ENCODE measurements at places on chromosomes 2 and 18. TPM values are rescaled to one million over a fixed set of nuclear protein-coding genes. Genes with fewer than 3 reads are reported as not detected.

PAX3 gene
- not detected for total RNA-seq

UNC80 gene
- total RNA-seq = 4.0 TPM

SLC23A3 gene
- total RNA-seq = 8.2 TPM

LCT gene
- not detected for total RNA-seq

DNA sequence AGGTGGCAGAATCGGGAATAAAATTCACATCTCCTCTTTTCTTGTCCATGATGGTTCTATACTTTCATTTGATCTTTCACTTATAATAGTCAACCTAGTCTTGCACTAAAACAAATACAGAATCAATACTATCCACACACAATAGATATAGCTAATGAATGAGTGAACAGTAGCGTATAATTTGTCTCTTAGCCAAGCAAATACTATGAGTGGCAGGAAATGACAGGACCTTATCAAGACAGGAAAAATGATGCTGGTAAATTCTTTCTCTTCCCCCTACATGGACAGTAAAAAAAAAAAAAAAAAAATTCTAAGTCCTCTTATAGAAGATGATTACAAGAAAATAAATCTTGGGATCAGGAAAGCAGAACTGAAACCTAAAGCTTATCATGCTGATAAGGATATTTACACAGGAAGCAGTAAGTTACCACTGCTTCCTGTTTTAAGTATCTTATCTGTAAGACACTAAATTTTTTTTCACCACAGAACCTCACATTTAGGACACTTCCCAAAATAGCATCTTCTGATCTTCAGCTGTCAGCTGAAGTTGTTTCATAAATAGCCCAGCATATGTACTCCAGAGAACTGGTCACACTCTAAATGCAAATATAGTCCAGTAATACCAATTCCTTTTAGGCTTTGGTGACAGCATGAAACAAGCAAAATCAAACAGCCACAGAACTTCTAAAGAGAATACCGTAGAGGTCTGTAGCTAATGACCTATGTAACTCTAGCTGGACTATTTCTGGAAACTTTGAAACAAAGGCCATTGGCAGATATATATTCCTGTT lies 27.0 kb downstream of the IRS1 start:
- DNase-seq = no peak

DNA sequence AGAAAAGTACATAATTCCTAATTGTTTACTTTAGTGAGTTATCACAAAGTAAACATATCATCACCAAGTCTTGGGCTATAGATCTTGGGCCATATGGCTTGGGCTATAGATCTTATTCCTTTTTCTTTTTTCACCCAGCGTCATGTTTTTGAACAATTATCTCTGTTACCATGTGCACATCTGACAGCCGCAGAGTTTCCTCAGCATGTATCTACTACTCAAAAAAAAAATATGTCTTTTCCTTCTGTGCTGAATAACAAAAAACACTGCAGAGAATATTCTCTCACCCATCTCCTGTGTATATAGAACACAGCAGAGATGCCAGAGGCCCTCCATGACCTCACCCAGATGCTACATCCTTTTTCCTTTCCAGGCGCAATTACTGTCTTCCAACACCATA lies 76.2 kb upstream of the MYO3B start:
- no peak for DNase-seq

DNA sequence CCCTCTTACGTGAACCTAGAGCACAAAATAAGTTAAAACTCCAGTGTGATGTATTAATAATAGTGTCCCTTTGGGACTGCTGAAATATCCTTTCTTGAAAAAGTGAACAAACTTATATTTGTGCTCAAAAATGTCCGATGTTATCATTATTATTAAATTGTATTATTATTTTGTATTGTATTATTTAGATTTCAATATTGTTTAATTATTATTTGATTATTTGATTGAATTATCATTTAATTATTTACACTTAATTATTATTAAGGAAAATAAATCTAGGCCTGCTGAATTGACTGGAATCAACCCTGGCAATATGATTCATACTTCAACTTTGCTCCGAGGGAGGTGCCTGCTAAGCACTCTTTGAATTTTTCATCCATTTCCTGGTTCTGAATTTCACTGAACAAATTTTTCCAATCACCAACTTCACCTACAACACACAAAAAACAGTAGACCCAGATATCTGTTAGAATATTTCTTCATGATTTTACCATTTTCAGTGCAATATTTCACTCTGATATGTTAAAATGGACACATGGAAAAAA lies 10.9 kb upstream of the EIF2AK2 start:
- no peak for DNase-seq

GRCh38 chr2:74149570-74150319 lies 2.0 kb upstream of the BOLA3 start:
- no peak for DNase-seq

DNA sequence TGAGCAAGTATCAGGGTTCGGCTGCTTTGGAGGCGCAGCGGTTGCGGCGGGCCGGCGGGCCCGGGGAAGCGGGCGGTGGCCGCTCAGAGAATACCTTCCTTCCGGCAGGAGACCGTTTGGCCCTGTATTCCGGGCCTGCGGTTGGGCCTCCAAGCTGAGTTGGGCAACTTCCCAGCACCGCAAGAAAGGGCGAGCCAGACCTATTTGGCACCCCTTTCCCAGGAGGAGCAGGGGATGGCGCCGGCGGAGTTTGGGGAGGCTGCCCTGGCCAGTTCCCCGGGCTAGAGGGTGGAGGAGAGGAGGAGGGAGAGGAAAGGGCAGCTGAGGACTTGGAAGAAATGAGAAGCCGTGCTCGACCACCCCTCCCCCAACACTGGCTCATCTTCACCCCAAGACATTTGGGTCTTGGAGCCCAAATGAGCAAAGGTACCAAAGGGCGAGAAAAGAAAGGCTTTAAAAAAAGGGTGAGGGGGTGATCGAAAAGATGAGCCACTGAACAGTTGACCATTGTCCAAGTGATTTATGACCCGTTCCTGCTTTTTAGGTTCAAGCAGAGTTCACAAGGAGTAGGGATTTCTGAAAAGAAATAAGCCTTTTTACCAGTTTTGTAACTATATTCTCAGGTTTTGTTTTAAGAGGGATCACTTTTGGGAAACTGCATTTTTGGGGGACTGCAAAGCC lies 8.4 kb downstream of the HOXD3 start:
- DNase-seq = no peak
